ENCODE measurements at places on chromosomes 13 and 19. TPM values are rescaled to one million over a fixed set of nuclear protein-coding genes. Genes with fewer than 3 reads are reported as not detected.

PSG1 gene
- total RNA-seq: not detected

KMT5C gene
- 7.2 TPM for total RNA-seq

MYO16 gene
- total RNA-seq: 0.74 TPM

ZIC5 gene
- total RNA-seq: not detected

OR7D2 gene
- total RNA-seq: 0.07 TPM

C19orf85 gene
- total RNA-seq: not detected

ZNF433 gene
- 3.1 TPM for total RNA-seq

KLK2 gene
- total RNA-seq: not detected

RNF225 gene
- not detected for total RNA-seq
